ENCODE measurements at places on chromosomes 11 and 22.

GRCh38 chr11:43497144-43497543 is 138.4 kb downstream of the TTC17 start:
- DNase-seq = peak; percentile 37

- DNase-seq = no peak
Observed at GRCh38 chr11:29801561-29801960, 215.3 kb downstream of the KCNA4 start.

DNA sequence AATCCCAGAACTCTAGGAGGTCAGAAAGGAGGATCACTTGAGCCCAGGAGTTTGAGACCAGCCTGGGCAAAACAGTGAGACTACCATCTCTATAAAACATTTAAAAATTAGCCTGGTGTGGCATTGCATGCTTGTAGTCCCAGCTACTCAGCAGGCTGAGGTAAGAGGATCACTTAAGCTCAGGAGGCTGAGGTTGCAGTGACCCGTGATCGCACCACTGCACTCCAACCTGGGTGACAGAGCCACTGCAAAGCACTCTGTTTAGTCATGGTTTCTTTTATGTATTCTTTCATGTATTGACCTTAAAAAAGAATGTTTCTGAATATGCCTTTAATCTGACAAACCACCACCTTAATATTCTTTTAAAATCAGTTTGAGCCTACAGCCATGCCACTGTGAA is 52.2 kb downstream of the BIRC2 start:
- DNase-seq = peak; percentile 62

DNA sequence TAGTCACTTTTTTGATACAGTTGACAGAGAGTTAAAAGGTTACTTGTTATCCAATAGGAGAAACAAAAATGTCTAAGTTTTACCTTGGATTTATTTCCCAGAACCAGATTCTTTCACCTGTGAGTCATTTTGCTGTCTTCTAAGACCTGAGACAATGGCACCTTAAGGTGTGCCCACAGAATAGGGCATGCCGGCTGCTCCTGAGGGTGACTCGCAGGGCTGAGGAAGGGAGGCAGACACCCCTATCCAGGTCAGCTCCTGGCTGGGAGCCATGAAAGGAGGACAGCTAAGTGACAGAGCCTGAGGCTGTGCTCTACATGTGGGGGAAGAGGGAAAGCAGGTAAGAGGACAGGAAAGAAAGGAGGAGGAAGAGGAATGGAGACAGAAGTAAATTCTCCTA is 67.8 kb downstream of the RASSF10 start:
- peak; percentile 92 for DNase-seq

DNA sequence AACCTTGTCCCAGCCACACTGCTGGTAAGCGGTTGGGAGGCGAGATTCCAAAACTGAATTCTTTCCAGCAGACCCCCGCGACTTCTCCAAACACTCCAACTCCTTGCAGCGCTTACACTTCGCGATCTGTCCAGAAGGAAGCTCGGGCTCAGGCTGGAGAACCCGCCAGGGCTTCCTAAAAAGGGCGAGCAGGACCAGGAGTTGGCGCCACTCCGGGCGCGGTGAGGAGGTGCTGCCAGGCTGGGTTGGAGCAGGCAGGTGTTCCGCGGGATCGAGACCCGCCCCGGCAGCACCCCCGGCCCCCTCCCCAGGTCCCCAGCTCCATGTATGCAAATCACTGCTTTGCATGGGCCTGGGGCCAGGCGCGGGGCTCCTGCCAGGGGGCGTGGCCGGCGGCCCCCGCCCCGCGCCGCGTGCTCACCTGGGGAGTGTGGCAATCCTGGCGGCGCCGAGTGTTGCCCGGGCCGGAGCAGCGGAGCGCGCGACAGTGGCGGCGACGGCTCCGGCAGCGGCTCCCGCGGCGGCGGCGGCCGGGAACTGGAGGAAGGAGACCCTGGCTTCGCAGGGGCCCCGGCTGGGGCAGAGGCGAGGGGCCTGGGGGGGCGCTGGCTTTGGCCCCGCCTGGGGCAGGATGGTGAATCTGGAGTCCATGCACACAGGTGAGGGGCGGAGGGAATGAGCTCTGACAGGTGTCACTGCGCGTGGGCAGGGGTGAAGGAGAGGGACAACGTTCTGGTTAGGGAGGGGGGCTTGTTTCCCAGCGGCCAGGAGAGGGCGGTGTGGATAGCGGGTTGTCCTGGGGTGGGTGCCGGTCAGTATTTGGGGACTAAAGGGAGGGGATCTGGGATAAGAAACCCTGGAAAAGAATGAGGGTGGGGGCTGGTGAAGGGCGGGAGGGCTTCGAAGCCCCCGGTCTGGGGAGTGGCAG is at the start of gene POU2F3:
Gene POU2F3, plus strand, starts transcription at position 428 of the 928 bp plus-strand sequence. Its CDS starts 204 bp downstream, at position 632.
- DNase-seq = no peak

DNA sequence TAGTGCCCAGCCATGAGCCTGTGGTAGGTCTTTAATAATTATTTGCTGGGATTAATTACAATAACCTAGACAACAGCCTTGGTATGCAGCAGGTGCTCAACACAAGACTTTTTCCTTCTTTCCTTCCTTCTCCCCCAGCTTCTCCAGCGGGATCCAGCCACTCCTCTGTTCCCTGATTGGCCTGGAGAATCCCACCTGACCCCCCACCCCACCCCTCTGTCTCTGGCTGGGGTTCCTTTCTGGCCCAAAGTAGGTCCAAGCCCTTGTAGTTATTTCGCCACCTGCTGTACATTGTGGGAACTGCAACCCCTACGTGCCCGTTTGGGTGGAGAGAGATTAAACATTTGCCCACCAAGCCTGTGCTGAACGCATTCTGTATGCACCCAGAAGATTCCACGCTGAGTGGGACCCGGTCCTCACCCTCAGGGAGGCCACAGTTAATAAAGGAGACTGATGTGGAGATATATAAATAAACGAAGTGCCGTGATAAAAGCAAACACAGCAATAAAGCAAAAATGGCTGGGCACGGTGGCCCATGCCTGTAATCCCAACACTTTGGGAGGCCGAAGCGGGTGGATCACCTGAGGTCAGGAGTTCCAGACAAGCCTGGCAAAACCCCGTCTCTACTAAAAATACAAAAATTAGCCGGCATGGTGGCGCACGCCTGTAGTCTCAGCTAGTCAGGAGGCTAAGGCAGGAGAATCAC is 32.1 kb upstream of the DGKZ start:
- DNase-seq = peak; percentile 75

GRCh38 chr22:28867191-28867590 is 16.2 kb upstream of the ZNRF3 start:
- DNase-seq = no peak

DNA sequence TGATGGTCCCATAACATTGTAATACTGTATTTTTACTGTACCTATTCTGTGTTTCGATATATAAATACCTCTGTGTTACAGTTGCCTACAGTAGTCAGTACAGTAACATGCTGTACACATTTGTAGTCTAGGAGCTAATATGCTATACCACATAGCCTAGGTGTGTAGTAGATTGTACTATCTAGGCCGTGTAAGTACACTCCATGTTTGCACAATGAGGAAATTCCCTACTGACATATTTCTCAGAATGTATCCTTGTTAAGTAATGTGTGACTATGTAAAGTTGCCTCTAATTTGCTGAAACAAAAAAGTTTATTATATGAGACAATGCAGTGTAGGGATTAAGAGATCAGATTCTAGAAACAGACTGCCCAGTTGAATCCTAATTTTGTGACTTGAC is 21.3 kb downstream of the CAPRIN1 start:
- no peak for DNase-seq

DNA sequence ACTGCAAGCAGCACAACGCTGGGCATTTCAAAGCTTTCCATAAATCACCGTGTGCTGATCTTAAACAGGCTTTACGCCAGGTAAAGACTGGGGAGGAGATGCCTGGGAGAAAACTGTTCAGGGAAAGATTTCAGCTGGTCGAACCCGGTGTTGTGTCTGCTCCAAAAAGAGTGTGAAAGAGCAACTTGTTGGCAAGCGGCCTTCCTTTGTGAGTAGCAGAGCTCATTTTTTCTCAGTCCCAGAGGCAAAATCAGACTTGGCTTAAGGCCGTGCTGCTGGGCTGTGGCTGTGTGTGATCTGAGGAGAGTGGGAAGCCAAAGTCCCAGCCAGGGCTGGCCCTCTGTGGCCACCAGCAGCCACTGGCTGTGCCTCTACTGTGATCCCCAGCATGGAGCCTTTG is 75.7 kb upstream of the E2F8 start:
- no peak for DNase-seq

- DNase-seq = no peak
Observed at GRCh38 chr11:68043349-68044144, 4.7 kb downstream of the TCIRG1 start.

DNA sequence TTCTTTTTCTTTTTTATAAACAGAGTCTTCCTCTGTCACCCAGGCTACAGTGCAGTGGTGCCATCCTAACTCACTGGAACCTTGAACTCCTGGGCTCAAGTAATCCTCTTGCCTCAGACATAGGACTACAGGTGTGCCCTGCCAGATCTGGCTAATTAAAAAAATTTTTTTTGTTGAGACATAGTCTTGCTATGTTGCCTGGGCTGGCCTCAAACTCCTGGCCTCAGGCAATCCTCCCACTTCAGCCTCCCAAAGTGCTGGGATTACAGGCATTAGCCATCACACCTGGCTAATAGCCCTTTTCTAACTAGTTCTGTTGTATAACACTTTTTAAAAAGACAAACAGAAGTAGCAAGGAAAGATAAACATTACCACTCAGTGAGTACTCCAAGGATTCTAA is 57.4 kb downstream of the CSTF3 start:
- no peak for DNase-seq

- no peak for DNase-seq
Observed at GRCh38 chr11:66467756-66468155, 1.1 kb downstream of the PELI3 start.

DNA sequence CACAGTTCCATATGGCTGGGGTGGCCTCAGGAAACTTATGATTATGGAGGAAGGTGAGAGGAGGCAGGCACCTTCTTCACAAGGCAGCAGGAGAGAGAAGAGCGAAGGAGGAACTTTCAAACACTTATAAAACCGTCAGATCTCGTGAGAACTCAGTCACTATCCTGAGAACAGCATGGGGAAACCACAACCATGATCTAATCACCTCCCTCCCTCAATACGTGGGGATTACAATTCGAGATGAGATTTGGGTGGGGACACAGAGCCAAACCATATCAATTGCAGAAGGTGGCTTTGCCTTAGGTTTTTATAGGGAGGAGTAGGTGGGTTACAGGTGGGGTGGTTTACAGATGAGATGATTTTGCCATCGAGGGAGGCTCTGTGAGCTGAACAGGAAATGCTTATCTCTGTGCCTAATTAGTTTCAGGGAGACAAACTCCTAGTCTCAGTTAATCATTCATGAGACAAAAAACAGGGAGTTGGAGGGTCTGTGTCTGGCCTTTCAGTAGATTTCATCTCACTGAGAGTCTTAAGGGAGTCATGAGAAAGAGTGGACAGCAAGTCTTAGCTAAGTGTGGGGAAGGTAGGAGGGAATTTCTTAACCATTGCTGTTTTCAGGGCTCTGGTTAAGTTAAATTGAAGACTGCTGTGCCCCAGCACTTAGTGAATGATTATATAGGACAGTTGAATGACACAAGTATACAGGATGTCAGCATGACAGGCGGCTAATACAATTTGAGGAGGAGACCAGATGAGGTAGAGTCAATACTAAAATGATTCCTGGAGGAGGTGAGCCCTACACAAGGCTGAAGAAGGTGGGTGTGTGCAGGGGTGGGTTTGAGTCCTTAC is 47.7 kb downstream of the CWC15 start:
- DNase-seq = peak; percentile 89

GRCh38 chr11:76617553-76618265 is 52.8 kb downstream of the LRRC32 start:
- DNase-seq = peak; percentile 25

- DNase-seq = no peak
Observed at GRCh38 chr11:126914941-126915340, 85.6 kb downstream of the KIRREL3 start.

Measured in kidney tubule cell (primary cell).